ENCODE measurements at places on chromosomes 13 and 19. TPM values are rescaled to one million over a fixed set of nuclear protein-coding genes. Genes with fewer than 3 reads are reported as not detected.

The GZMM gene
- not detected for total RNA-seq

The SLAIN1 gene
- total RNA-seq, result 0.17 TPM

The CADM4 gene
- 3.8 TPM for total RNA-seq

The VASP gene
- 58.6 TPM for total RNA-seq

The MYO1F gene
- 0.17 TPM for total RNA-seq

The CEACAM7 gene
- total RNA-seq, result not detected

The RPS28 gene
- total RNA-seq, result 242 TPM

The CLC gene
- not detected for total RNA-seq

The NLRP7 gene
- under 0.01 TPM for total RNA-seq

The NDUFB7 gene
- 188 TPM for total RNA-seq

The ZNF224 gene
- total RNA-seq, result 27.8 TPM

The GPR4 gene
- 0.73 TPM for total RNA-seq

The MAG gene
- not detected for total RNA-seq

The GGACT gene
- total RNA-seq, result 4.0 TPM

The SERTM1 gene
- not detected for total RNA-seq

The RASA3 gene
- total RNA-seq, result 33.2 TPM

The NLRP11 gene
- total RNA-seq, result not detected

The FPR3 gene
- total RNA-seq, result not detected

The KASH5 gene
- total RNA-seq, result not detected

The SPTBN4 gene
- total RNA-seq, result 18.4 TPM

The RDH8 gene
- not detected for total RNA-seq

The ZIM2 gene
- not detected for total RNA-seq

The PSENEN gene
- 18.4 TPM for total RNA-seq

The PABPC3 gene
- 0.15 TPM for total RNA-seq

The IZUMO4 gene
- total RNA-seq, result 0.58 TPM

The ZNF837 gene
- total RNA-seq, result 3.2 TPM

The NCCRP1 gene
- under 0.01 TPM for total RNA-seq

The SPACA6 gene
- 4.2 TPM for total RNA-seq

The KLF1 gene
- not detected for total RNA-seq

The FOSB gene
- 0.73 TPM for total RNA-seq

The DCLK1 gene
- total RNA-seq, result 19.5 TPM

The TIMM13 gene
- total RNA-seq, result 32.4 TPM

The ZNF382 gene
- 12.9 TPM for total RNA-seq

The C1QTNF9B gene
- total RNA-seq, result 0.44 TPM

The LILRA5 gene
- not detected for total RNA-seq

The ALOX5AP gene
- total RNA-seq, result 0.29 TPM

The PBX4 gene
- 1.6 TPM for total RNA-seq

The WASF3 gene
- total RNA-seq, result 12.2 TPM

The ATP1A3 gene
- total RNA-seq, result 0.15 TPM

The KANK3 gene
- 0.15 TPM for total RNA-seq

The EBI3 gene
- total RNA-seq, result 0.83 TPM

The MEIOSIN gene
- not detected for total RNA-seq

All from smooth muscle cell of trachea (primary cell).